ENCODE measurements at places on chromosomes 7 and 10. TPM values are rescaled to one million over a fixed set of nuclear protein-coding genes. Genes with fewer than 3 reads are reported as not detected.
A peak's percentile ranks its signal among the peaks of the same experiment; 100 is the strongest.

DNA sequence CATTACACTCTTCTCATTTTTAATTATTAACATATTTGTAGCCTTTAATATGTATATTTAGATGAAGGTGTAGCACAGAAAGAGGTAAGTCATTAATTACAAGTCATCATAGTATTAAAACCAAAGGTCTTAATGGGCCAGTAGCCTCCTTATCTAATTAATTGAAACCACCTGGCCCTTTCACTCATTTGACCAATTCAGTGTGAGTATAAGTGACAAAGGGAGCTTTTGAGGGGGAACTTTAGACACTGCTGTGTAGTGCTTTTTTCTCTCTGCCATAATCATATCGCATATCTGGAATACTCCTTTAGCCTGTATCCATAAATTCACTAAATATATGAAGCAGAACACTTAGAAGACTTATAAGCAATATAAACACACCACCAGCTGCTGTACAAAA, 562.9 kb upstream of the POT1 start:
- no peak overlapping the region for H3K27ac ChIP-seq
- DNase-seq = no peak
- no peaks in the 10 kb centered on the region for H3K27me3 ChIP-seq

GRCh38 chr10:26296360-26296759, 79.8 kb downstream of the GAD2 start:
- no peaks in the 10 kb centered on the region for H3K36me3 ChIP-seq
- DNase-seq = no peak
- H3K27me3 ChIP-seq = peaks cover 13% of the 10 kb centered on the region
- H3K4me3 ChIP-seq = no peak overlapping the region
- no peak overlapping the region for H3K27ac ChIP-seq

The TMEM176B gene
- not detected for total RNA-seq

GRCh38 chr10:127142856-127143255, 53.5 kb downstream of the INSYN2A start:
- DNase-seq = no peak
- H3K4me1 ChIP-seq = peaks cover 6% of the 10 kb centered on the region
- H3K27ac ChIP-seq = no peak overlapping the region
- no peaks in the 10 kb centered on the region for H3K27me3 ChIP-seq

DNA sequence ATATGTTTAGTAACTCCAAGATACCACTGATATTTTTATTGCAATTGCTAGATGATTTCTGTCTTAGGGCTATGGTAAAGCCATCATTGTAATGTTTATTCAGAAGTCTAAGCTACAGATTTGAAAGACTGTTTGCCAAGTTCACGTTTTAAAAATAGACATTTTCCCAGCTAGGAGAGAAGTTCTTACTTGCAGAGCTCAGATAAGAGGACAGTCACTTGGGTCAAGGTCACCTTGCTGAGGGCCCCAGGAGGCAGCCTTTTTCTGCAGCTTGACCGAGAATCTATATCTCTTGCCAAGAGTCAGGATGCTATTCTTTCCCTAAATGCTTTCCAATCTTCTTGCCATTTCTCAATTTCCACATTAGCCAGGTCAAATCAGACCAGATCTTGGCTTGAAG, 1011.2 kb downstream of the KCNMA1 start:
- no peak overlapping the region for H3K27ac ChIP-seq
- H3K4me3 ChIP-seq = no peak overlapping the region
- no peaks in the 10 kb centered on the region for H3K36me3 ChIP-seq
- peaks cover 8% of the 10 kb centered on the region for H3K4me1 ChIP-seq

The GPR15LG gene
- total RNA-seq = not detected

- H3K27me3 ChIP-seq = peaks cover 17% of the 10 kb centered on the region
- no peaks in the 10 kb centered on the region for H3K4me1 ChIP-seq
- no peaks in the 10 kb centered on the region for H3K36me3 ChIP-seq
- H3K27ac ChIP-seq = no peak overlapping the region
- H3K4me3 ChIP-seq = no peak overlapping the region
These were observed 48.2 kb upstream of the LAMB4 start for GRCh38 chr7:108178398-108178797.

DNA sequence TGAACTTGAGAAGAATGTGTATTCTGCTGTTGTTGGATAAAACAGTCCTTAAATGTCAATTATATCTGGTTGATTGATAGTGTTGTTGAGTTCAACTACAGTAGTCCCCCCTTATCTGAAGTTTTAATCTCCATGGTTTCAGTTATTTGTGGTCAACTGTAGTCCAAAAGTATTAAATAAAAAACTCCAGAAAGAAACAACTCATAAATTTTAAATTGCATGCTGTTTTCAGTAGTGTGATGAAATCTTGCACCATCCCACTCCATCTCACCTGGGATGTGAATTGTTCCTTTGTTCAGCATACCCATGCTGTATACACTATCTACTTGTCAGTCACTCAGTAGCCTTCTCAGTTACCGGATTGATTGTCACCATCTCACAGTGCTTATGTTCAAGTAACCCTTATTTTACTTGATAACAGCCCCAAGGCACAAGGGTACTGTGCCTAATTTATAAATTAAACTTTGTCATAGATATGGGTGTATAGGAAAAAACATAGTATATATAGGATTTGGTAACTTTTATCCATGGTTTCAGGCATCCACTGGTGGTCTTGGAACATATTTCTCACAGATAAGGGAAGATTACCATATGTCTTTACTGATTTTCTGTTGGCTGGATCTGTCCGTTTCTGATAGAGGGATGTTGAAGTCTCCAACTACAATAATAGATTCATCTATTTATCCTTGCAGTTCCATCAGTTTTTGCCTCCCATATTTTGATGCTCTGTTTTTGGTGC, 57.1 kb downstream of the AOAH start:
- DNase-seq = no peak
- no peaks in the 10 kb centered on the region for H3K36me3 ChIP-seq
- H3K4me1 ChIP-seq = peaks cover 28% of the 10 kb centered on the region
- H3K27ac ChIP-seq = no peak overlapping the region
- no peaks in the 10 kb centered on the region for H3K27me3 ChIP-seq
- no peak overlapping the region for H3K4me3 ChIP-seq

The PLA2G12B gene
- total RNA-seq = not detected

The TBRG4 gene
- 67.4 TPM for total RNA-seq

The ELFN1 gene
- total RNA-seq = not detected

The TRIM50 gene
- total RNA-seq = not detected

DNA sequence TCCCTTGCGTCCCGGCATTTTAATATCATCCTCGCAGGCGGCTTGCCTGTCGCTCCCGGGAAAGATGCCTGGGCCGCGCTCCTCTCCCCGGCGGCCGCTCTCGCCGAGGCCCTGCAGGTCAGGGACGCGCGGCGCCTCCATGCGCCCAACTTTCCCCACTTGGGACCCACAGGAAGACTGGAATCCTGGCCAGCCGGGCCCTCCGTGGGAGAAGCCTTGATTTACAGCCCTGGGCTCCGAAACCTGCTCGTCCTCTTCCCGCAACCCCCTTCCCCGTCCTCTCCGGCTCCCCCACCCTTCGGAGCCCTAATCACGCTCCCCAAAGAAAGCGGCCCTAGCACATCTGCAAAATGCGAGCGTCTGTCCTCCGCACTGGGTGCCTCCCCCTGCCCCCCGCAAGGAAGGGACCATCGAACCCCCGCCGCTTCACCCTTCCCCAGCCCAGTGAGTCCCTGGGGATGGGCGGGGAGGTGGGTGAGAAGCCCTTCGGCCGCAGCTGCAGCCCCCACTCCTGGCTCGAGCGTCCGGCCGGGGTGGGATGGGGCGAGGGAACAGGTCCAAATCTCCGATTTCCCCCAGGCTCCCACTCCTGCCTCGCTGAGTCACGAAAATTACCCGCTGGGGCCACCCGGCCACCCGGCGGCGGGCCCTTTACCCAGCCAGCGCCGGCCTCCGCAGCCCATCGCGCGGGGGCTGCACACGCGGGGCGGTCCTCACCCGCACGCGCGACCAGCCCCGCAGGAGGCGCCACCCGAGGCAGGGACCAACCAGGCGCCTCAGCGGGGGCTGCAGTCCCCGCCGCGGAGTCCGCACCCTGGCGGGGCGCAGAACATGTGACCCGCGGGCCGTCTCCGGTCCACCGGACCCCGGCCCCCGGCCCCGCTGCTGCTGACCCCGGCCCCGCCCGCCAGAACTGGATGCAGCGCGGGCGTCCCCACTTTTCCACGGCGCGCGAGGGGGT, 695 bp downstream of the HSPA12A start:
- no peak overlapping the region for H3K27ac ChIP-seq
- H3K36me3 ChIP-seq = 0 out of 2 replicates have a peak, but pooled peaks cover 5% of the 10 kb centered on the region
- H3K4me1 ChIP-seq = peaks cover 22% of the 10 kb centered on the region

GRCh38 chr7:142654398-142654797, 94.9 kb upstream of the PRSS1 start:
- H3K36me3 ChIP-seq = no peaks in the 10 kb centered on the region
- no peak overlapping the region for H3K4me3 ChIP-seq
- no peaks in the 10 kb centered on the region for H3K27me3 ChIP-seq
- no peak for DNase-seq
- no peak overlapping the region for H3K27ac ChIP-seq

- no peak for DNase-seq
- H3K4me3 ChIP-seq = no peak overlapping the region
- H3K36me3 ChIP-seq = peaks cover 20% of the 10 kb centered on the region
- H3K4me1 ChIP-seq = peaks cover 16% of the 10 kb centered on the region
- H3K27ac ChIP-seq = no peak overlapping the region
These were observed 4.7 kb downstream of the ZNF503 start for GRCh38 chr10:75396631-75397495.

GRCh38 chr10:98312822-98313221, 44.8 kb upstream of the LOXL4 start:
- H3K27ac ChIP-seq = no peak overlapping the region
- no peaks in the 10 kb centered on the region for H3K27me3 ChIP-seq
- H3K36me3 ChIP-seq = no peaks in the 10 kb centered on the region
- no peak for DNase-seq
- H3K4me1 ChIP-seq = peaks cover 12% of the 10 kb centered on the region
- no peak overlapping the region for H3K4me3 ChIP-seq

The PROSER2 gene
- 3.0 TPM for total RNA-seq

DNA sequence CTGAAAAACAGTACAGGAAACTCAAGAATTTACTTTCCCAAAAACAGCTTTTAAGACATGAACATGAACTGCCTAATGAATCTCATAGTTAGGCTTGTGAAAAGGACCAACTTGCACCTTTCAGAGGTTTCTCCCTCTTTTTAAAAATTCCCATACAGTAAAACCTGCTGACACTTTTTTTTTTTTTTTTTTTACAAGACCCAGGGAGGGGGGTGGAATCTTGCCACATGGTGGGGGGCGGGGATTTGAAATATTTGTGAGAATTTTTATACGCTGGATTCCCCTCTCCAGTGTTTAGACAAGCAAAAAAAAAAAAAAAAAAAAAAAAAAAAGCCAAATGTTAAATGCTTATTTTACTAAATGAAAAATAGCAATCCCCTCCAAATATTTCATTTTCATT, 57.4 kb downstream of the HIBADH start:
- 0 out of 2 replicates have a peak overlapping the region, but pooled peaks have one; percentile 3 for H3K4me3 ChIP-seq
- DNase-seq = peak; percentile 28
- no peaks in the 10 kb centered on the region for H3K36me3 ChIP-seq
- peaks cover 44% of the 10 kb centered on the region for H3K4me1 ChIP-seq
- no peaks in the 10 kb centered on the region for H3K27me3 ChIP-seq

The MSMB gene
- not detected for total RNA-seq

GRCh38 chr7:154886591-154886990, 116.3 kb downstream of the PAXIP1 start:
- no peak for DNase-seq
- H3K27me3 ChIP-seq = no peaks in the 10 kb centered on the region
- no peak overlapping the region for H3K27ac ChIP-seq
- no peak overlapping the region for H3K4me3 ChIP-seq
- no peaks in the 10 kb centered on the region for H3K4me1 ChIP-seq

- DNase-seq = no peak
- no peak overlapping the region for H3K27ac ChIP-seq
- H3K4me3 ChIP-seq = no peak overlapping the region
These were observed 20.3 kb downstream of the COL26A1 start for GRCh38 chr7:101382937-101383336.

GRCh38 chr7:137020351-137020750, 151.9 kb downstream of the CHRM2 start:
- H3K4me3 ChIP-seq = no peak overlapping the region
- H3K36me3 ChIP-seq = no peaks in the 10 kb centered on the region

The RPS24 gene
- total RNA-seq = 2,140 TPM

The SLC13A1 gene
- 0.09 TPM for total RNA-seq

DNA sequence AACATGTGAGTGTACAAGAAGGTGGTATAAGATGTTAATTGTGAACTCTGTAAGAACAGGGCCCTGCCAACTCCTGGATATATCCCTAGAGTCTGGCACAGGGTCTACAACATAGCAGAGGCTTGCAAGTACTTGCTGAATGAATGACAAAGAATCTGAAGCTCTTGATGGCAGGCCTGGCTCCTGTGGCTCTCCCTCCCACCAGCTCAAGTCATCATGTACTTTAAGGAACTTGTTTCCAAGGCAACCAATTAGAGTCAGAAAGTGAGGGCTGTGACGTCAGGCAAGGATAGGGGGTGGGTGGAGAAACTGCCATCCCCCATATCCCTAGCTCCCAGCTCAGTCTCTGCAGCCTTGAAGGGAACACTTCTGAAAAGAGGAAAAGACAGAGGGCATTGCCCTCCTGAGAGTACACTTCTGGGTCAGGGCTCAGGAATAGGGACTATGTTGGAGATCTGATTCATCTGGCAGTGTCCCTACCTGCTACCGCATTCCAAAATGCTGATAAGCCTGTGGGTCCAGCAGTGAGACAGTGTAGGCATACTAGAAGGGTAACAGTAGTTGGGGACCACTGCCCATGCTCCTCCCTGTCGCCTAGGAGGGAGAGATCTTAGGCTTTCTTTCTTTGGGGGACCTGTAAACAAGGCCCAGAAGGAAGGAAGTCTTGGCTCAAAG, 34.6 kb upstream of the BTRC start:
- H3K27ac ChIP-seq = no peak overlapping the region
- H3K27me3 ChIP-seq = peaks cover 21% of the 10 kb centered on the region
- no peak overlapping the region for H3K4me3 ChIP-seq

The WNT2 gene
- 2.5 TPM for total RNA-seq

The TSPAN12 gene
- total RNA-seq = 1.8 TPM

The HOXA4 gene
- not detected for total RNA-seq

The SLC18A3 gene
- not detected for total RNA-seq

DNA sequence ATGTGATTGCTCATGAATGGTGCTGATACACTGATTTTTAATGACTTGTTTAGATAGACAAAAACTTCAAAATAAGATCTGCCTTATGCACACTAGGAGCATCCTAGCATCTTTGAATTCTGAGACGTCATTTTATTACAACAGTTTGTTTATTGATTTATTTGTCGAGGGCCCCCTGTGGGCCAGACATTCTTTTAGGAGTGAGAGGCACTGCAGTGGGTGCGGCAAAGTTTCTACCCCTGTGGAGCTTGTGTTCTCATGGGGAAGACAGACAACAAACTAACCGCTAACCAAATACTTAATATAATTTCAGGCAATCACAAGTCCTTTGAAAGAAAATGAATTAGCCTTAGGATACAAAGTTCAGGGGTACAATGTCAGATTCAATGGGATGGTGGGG, 363.1 kb downstream of the RPS24 start:
- H3K27ac ChIP-seq = no peak overlapping the region
- DNase-seq = no peak
- H3K4me1 ChIP-seq = peaks cover 13% of the 10 kb centered on the region
- no peak overlapping the region for H3K4me3 ChIP-seq

All from SJSA1 (cell line).